Smooth muscle cell of the umbilical artery (primary cell): ENCODE measurements at places on chromosomes 5 and 9. TPM values are rescaled to one million over a fixed set of nuclear protein-coding genes. Genes with fewer than 3 reads are reported as not detected.

Gene ADGRD2
- not detected in 2 replicates for total RNA-seq

Gene LCN15
- total RNA-seq = not detected in 2 replicates

Gene ENTREP1
- total RNA-seq = under 0.01 and 0.05 TPM in 2 replicates

Gene GDNF
- 1.2 and 2.8 TPM in 2 replicates for total RNA-seq

Gene ESM1
- total RNA-seq = 6.5 and 106 TPM in 2 replicates

Gene CFAP77
- 0.30 TPM in 1 of 2 replicates, not detected in the other for total RNA-seq

Gene STPG3
- total RNA-seq = not detected in 2 replicates

Gene CCDC152
- total RNA-seq = 0.30 and 1.6 TPM in 2 replicates

Gene TXNDC8
- not detected in 2 replicates for total RNA-seq

Gene NR5A1
- total RNA-seq = not detected in 2 replicates

Gene GRM6
- total RNA-seq = not detected in 2 replicates

Gene CD72
- total RNA-seq = 0.32 and 1.2 TPM in 2 replicates

Gene INPP5E
- total RNA-seq = 3.9 and 10.7 TPM in 2 replicates

Gene SKP2
- 52.9 and 58.4 TPM in 2 replicates for total RNA-seq

Gene PCA3
- total RNA-seq = not detected in 2 replicates

Gene REEP2
- 10.4 and 18.2 TPM in 2 replicates for total RNA-seq

Gene RNF20
- total RNA-seq = 34.6 and 35.0 TPM in 2 replicates

Gene PCDHB13
- 0.28 and 0.89 TPM in 2 replicates for total RNA-seq

Gene SLC36A2
- total RNA-seq = not detected in 2 replicates

Gene ORM2
- total RNA-seq = not detected in 2 replicates

Gene PCDHGA4
- total RNA-seq = 5.8 and 6.5 TPM in 2 replicates

Gene RALGPS1
- total RNA-seq = 1.5 and 3.6 TPM in 2 replicates

Gene FOXD4
- total RNA-seq = under 0.01 and 0.09 TPM in 2 replicates

Gene CCNO
- total RNA-seq = 0.14 TPM in 1 of 2 replicates, not detected in the other
